ENCODE measurements at places on chromosomes 3 and 15.

GRCh38 chr3:45164056-45164455, 17.9 kb upstream of the CDCP1 start:
- DNase-seq, result no peak

DNA sequence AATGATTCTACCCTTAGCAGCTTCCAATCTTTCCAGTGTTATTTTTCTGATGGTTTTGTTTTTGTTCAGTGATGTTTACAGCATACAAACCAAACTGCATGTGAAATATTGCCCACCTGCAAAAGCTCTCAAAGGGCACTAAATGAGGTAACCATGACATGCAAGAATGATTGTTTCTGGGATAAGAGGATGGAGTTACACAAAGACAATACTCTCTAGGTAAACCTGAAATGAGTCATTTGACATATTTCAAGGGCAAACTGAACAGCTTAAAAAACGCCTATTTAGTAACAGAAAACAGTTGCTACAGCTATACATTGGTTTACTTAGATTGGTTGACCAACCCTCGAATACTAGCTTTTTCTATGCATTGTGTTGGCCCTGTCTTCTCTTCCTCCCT, 481.7 kb downstream of the ZPLD1 start:
- DNase-seq, result no peak

- DNase-seq, result no peak
Measured at GRCh38 chr3:149555927-149556326, 81.4 kb downstream of the TM4SF4 start.

- DNase-seq, result no peak
Measured at GRCh38 chr3:42605546-42606173, 5.2 kb downstream of the NKTR start.

DNA sequence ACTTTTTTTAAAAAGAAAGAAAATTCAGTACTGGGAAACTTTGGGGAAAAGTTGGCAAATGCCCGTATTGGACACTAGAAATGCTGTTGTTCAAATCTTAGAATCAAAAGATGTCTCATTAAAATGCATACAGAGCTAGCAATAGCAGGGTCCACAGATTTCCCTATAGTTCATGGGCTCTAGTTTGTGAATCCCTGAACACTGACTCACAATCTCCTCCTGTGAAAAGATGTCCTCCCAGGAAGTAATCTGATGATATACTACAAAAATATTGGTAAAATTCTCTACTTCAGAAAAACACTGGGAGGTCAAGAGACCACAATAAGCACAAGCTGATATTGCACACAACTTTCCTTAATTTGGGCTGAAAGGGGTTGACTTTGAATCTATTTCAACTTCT, 568.4 kb upstream of the ZNF385D start:
- no peak for DNase-seq

DNA sequence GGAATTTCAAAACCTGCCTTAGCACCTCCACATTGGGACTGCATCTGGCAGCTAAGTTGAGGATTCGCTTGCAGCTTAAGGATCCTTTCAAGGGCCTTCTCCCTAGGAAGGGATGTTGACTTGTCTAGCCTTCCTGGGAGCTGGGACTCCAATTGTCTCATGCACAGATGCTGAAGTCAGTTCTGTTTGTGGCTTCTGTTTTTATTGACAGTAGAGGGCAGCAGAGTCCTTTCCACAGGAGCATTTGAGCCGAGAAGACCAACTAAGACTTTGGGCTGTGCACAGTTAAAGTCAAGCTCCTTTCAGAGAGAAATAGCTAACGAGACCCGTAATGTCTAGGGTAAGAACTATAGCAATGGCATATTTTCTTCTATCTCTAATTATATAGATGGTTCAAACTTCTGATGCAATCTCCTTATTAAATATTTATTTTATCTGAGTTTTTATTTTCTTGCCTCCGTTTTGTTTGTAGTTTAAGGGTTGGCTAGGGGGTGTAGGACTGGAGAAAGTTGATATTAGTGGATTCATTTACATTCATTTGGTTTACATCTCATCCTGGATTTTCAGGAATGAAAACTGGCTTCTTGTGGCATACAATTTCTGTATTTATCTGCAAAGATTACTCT, 59.7 kb upstream of the KBTBD8 start:
- DNase-seq, result no peak

Measured in activated CD8-positive, alpha-beta memory T cell treated with anti-CD3 and anti-CD28 coated beads for 4 hours (primary cell).